H9 (cell line): ENCODE measurements at places on chromosomes 13 and 19. TPM values are rescaled to one million over a fixed set of nuclear protein-coding genes. Genes with fewer than 3 reads are reported as not detected.
A peak's percentile ranks its signal among the peaks of the same experiment; 100 is the strongest.

- no peaks in the 10 kb centered on the region for H3K36me3 ChIP-seq
- H3K4me1 ChIP-seq: no peaks in the 10 kb centered on the region
- H3K27me3 ChIP-seq: no peaks in the 10 kb centered on the region
- no peak for DNase-seq
- no peak overlapping the region for H3K27ac ChIP-seq
These were observed 23.6 kb upstream of the LSM14A start for GRCh38 chr19:34148658-34149185.

- no peaks in the 10 kb centered on the region for H3K4me1 ChIP-seq
- no peaks in the 10 kb centered on the region for H3K27me3 ChIP-seq
- no peak for DNase-seq
- no peak overlapping the region for H3K27ac ChIP-seq
These were observed 872 bp downstream of the PSPN start for GRCh38 chr19:6374711-6375410.

The GFY gene
- 1.1 and 1.3 TPM in 2 replicates for total RNA-seq

DNA sequence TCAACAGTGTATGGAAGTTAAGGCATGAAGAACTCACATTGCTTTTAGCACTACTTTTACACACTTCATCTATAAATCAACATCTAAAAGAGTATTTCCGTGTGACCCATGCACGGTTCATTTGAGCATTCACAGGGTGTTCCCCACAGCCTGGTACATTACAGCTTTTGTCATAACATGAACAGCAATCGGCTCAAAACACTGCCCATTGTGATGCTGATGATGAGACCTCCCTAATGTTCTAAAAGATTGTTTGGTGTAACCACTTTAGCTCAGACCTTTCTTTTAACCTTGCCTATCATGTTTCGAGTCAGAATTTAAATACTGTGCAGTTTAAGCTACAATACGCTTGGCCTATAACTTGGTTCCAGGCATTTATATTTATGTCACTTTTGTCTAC is 4.1 kb upstream of the KLF5 start:
- no peak overlapping the region for H3K4me3 ChIP-seq
- no peaks in the 10 kb centered on the region for H3K36me3 ChIP-seq
- H3K27ac ChIP-seq: no peak overlapping the region
- no peaks in the 10 kb centered on the region; the same call in 1 of the 2 replicates for H3K4me1 ChIP-seq
- DNase-seq: no peak

GRCh38 chr13:50089633-50090032 is 74.4 kb downstream of the KCNRG start:
- H3K27me3 ChIP-seq: no peaks in the 10 kb centered on the region
- no peaks in the 10 kb centered on the region for H3K36me3 ChIP-seq
- H3K4me1 ChIP-seq: no peaks in the 10 kb centered on the region
- no peak overlapping the region for H3K4me3 ChIP-seq
- DNase-seq: no peak

DNA sequence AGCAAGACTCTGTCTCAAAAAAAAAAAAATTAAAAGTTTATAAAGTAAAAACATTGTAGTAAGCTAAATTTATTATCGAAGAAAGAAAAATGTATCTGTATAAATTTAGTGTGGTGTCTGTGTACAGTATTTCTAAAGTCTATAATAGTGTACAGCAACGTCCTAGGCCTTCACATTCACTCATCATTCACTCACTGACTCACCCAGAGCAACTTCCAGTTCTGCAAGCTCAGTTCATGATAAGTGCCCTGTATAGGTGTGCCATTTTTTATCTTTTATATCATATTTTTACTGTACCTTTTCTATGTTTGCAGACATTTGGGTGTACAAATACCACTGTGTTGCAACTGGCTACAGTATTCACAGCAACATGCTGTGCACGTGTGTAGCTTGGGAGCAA is 118.1 kb downstream of the TNFRSF19 start:
- H3K36me3 ChIP-seq: peaks cover 14% of the 10 kb centered on the region
- H3K4me3 ChIP-seq: no peak overlapping the region

The UTP14C gene
- 19.8 and 21.4 TPM in 2 replicates for total RNA-seq

The PRODH2 gene
- total RNA-seq: not detected in 2 replicates

GRCh38 chr19:19211499-19212420 is at the start of gene NCAN:
Gene NCAN (plus strand): TSS chr19:19211958. CDS start chr19:19216954, 4,996 bp downstream.
- peak within 1 kb of the TSS; percentile 83 for H3K4me3 ChIP-seq
- no peaks in the 10 kb centered on the region for H3K36me3 ChIP-seq
